ENCODE measurements at places on chromosomes 6 and 20.

- peak; percentile 43 for DNase-seq
Observed at GRCh38 chr20:24497851-24498250, 28.4 kb downstream of the SYNDIG1 start.

- DNase-seq, result peak; percentile 13
Observed at GRCh38 chr6:144297511-144298100, 12.5 kb downstream of the UTRN start.

- DNase-seq, result no peak
Observed at GRCh38 chr20:24965065-24965919, 16.2 kb downstream of the CST7 start.

- DNase-seq, result no peak
Observed at GRCh38 chr6:100470422-100471120, 5.8 kb upstream of the SIM1 start.

GRCh38 chr6:157117431-157118095 lies 205.8 kb downstream of the TMEM242 start:
- DNase-seq, result no peak

DNA sequence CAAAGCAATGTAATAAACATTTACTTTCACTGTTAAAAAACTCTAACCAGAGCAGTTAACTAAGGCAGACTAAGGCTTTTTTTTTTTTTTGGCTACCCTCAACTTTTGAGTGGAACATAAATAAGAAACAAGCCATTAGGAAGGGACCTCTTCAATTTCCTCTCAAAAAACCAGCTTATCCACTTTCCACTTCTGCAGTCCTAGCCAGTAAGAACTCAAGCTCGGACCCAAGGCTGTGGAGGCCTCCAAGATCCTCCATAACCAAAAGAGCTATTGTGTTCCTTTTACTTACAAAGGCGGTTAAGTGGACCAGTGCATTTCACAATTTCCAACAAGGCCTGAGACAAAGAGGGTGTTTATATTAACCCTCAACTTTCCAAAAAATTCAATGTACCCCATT lies 5.3 kb downstream of the KCNK5 start:
- DNase-seq, result no peak

DNA sequence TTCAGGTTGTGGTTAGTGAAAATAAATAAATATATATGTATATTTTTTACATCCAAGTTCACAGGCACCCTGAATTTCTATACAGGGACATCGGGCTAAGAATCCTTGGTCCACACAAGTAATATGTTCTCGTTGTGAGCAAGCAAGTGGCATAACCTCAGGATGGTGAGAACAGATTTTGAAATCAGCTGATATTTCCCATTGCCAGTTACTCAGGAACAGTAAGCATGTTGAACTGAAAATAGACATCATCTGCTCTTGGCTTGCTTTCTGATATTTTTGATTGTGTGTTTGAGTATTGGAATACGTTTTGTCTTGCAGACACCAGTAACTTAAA lies 87.7 kb downstream of the TRMT6 start:
- DNase-seq, result peak; percentile 28

GRCh38 chr6:78875505-78875904 lies 8.2 kb downstream of the IRAK1BP1 start:
- DNase-seq, result no peak

- DNase-seq, result no peak
Observed at GRCh38 chr6:73076211-73076954, 148.9 kb downstream of the KHDC1L start.

- DNase-seq, result no peak
Observed at GRCh38 chr6:159819932-159820640, 20.0 kb downstream of the PNLDC1 start.

- peak; percentile 59 for DNase-seq
Observed at GRCh38 chr6:26431258-26432172, 8.8 kb upstream of the BTN3A3 start.

DNA sequence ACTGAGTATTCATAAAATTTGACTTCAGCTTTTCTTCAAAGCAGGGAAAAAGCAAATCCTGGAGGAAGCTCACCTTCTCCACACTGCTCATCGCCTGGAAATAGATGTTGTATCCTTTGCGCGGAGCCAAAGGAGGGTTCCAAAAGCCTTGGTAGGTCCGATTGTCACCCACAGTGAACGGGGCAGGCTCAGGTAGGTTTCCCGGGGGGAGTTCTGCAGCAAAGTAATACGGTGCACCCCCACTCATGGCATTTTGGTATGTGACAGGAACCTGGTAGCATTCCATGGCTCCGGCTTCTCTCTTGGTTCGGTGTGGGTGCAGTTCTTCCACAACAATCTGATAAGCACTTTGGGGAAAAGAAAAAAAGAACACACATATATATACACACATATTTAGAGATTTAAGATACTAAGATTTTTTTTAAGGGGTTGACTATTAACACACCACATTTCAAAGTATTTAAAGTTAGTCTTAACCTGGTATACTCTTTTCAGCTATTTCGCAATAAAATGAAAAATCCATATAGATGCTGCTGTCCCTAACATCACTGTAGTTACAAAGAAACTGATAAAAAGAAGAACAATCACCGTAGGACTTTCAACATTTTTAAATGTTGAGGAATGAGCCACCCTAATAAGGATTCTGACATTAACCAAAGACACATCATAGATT lies 166.7 kb upstream of the THEMIS start:
- DNase-seq, result no peak

- DNase-seq, result no peak
Observed at GRCh38 chr6:162388383-162388777, 339.2 kb downstream of the PRKN start.

GRCh38 chr20:1844325-1845162 lies 50.7 kb upstream of the SIRPA start:
- DNase-seq, result peak; percentile 75

GRCh38 chr20:44171775-44172571 lies 15.0 kb downstream of the JPH2 start:
- DNase-seq, result no peak
